ENCODE measurements at places on chromosomes 3 and 15.

GRCh38 chr15:57320631-57321220 lies 55.6 kb upstream of the CGNL1 start:
- DNase-seq = no peak

- no peak for DNase-seq
These were observed 248.4 kb downstream of the CTNNB1 start for GRCh38 chr3:41447701-41448100.

DNA sequence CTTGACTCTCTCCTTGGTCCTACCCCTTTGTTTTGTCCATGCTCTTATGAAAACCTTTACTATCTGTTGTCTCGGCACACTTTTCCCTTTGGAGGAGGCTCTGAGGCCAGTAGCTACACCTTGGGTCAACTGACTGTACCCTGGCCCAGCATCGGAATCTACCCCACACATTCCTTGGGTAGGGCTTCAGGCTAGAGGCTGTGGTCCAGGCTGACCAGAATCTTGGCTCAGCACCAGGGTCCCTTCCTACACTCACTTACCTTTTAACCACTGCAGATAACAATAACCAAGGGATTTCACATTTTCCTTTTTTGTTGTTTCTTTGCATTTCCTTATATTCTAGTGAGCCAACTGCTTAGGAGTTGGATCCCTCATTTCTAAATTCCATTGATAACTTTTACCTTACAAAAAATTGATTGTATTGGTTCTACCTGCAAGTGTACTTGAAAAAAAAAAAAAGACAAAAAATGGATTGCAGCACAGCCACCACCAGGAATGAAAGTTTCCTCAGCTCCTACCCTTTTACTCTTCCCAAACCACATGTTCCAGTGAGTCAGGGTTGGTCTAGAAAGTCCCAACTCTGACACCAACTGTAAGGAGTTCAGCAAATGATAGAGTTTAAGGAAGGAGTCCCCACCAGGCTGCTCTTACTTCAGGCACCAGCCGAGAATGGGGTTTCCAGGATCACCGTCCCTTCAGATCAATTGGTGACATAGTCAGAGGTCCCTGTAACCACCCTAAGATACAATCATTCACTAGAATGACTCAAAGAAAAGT lies 95.6 kb downstream of the FBLN2 start:
- DNase-seq = no peak

- no peak for DNase-seq
These were observed 3.0 kb downstream of the PLA1A start for GRCh38 chr3:119600732-119601131.

- DNase-seq = no peak
These were observed 18.3 kb downstream of the RASA2 start for GRCh38 chr3:141505166-141505565.

- DNase-seq = peak; percentile 86
These were observed 37.8 kb downstream of the HMCES start for GRCh38 chr3:129316248-129317013.

- no peak for DNase-seq
These were observed 25.7 kb downstream of the TYRO3 start for GRCh38 chr15:41584636-41585126.

DNA sequence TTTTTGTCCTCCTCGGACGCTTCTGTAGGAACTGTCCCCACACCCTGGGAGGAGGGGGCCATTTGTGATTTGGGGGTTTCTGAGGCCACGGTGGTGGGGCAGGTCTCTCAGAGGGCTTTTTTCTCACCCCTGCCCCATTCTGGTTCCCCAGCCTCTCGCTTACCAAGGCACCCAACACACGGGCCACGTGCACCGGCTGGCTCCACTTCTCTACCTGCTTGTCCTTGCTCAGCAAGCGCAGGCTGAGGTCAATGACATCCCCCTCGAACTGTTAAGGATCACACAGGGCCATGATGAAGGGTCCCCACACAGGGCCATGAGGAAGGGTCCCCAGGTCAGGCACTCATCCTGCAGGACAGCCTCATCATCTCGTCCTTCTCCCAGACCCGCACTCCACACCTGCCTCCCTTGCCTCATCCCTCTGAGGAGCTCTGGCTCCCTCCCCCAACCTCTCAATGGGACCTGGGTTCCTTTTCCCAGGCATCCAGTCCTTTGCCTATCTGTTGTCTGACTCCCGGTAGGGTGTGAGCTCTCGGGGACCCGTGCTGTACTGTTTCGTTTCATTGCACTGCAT lies 10.6 kb downstream of the EPB42 start:
- no peak for DNase-seq

- no peak for DNase-seq
These were observed 30.9 kb upstream of the SEMA3F start for GRCh38 chr3:50124052-50124799.

DNA sequence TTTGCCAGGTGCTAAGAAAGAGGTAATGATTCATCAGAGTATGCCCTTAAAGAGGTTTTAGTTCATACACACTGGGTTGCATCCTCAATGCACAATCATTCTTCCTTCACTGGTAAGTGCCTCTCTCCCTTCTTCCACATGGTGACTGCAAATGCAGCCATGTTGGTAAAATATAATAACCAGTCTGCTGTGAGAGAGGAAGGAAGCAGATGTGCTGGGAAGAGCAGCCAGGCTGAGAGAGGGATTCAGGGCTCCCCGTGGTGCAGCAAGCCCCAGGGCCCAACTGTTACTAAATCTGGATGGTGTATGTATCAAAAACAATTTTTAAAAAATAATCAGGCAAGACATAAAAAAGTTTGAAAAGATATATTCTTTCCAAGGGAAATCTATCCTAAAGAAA lies 498.1 kb downstream of the MAGI1 start:
- no peak for DNase-seq

DNA sequence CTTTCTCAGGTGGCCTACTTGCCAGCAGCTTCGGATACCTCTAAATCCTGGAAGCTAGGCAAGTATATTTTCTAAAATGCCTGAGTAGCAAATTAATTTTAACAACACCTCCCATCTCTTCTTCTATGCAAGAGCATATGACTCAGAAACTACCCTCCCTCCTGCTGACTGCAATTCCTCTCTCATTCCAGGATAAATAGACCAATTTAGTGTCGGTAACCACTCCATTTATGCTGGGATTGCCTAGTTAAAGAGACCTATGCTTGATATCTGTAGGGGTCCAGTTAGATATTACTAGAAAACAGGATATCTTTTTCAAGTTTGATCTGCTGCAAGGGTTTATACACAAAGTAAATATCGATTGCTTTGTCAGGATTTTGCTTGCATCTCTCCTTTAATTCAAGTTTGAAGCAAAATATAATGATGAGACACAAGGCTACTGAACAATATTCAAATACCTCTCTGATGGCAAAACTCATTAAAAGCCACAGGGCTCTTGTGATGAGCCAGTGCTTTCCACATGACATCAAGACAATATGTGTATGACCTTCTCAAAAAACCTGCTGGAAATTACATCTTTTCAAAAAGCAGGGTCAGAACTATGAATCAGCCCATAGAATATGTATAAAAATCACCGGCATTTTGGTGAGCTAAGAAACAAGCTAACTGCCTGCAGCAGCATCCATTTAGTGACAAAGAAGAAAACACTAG lies 491.6 kb upstream of the NECTIN3 start:
- no peak for DNase-seq

DNA sequence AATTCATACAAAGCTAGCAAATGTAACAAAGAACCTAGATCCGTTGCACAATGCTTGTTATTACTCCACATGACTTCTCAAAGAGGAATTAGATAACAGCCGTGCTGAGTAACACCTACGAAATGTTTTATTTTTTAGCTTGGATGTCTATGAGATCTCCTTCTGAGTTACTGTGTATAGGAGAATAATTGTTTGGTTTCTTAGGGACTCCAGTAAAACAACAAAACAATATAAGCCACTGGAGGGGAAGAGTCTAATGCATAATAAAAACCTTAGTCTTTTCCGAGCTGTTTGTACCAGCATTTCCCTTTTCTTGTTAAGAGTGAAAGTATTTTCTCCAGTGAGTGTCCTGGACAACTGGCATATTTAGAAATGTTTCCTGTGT lies 15.6 kb downstream of the SNAP23 start:
- DNase-seq = no peak

- no peak for DNase-seq
These were observed 50.5 kb upstream of the MINAR1 start for GRCh38 chr15:79381593-79381992.

DNA sequence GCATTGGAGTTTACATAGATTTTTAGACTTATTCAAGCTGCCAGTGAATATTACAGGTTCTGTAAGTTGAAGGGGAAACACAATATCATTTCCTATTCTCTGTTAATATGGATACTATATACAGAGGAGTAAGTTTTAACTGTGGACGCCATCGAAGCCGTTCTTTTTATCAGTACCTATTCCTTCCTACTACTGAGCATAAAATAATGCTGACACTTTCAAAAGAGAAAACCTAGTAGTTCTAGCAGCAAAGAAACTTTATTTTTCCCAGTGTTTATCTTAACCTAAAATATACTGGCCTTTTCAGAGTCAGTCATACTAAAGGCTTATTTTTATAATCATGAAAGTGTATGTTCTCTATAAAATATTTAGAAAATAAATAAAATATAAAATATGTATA lies 14.2 kb downstream of the LRRC31 start:
- DNase-seq = no peak

GRCh38 chr3:141738891-141739363 lies 829 bp downstream of the RNF7 start:
- no peak for DNase-seq

DNA sequence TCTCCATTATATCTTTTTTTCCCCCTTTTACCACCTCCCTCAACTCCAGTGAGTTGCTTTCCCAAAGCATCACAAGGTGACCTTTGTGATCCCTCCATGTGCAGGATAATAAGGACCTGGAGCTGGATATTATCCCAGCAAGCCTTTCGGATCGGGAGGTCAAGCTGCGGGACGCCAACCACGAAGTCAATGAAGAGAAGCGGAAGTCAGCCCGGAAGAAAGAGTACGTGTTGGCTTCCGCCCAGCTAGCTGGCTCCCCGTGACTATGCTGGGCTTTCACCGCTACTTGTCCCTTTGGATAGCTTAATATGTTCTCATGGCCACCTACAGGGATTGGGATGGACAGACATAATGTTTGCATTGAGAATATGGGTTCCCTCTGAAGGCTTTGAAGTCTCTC lies 273.7 kb upstream of the UMPS start:
- no peak for DNase-seq

DNA sequence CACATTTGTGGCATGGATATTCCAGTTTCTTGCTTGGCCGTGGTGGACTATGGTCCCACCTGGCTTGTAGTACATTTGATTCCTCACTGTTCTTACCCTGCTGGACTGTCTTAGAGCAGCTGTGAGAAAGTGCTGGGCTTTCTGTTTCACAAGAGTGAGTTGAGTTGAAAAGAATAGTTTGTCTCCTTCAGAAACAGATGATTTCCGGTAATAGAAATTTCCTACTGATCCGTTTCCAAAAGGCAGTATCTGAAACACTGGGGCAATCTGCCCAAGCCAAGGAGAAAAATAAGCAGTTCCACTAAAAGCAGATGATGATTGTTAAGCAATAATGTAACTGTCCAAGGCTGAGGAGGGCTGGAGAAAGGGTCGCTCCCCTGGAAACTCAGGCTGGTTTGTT lies 96.0 kb downstream of the SUCLG2 start:
- no peak for DNase-seq

GRCh38 chr3:103919327-103919726 lies 1447.4 kb upstream of the ALCAM start:
- DNase-seq = no peak

DNA sequence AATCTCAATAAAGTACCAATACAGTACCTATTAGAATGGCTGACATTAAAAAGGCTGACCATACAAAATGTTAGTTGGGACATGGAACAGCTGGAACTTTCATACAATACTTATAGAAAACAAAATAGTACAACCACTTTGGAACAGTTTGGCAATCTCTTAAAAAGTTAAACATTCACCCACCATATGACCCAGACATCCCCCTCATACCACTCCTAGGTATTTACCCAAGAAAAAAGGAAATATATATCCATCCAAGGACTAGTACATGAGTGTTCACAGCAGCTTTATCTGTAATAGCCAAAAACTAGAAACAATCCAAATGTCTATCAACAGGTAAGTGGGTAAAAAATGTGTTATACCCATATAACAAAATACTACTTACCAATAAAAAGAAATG lies 25.2 kb upstream of the ARF4 start:
- DNase-seq = no peak

DNA sequence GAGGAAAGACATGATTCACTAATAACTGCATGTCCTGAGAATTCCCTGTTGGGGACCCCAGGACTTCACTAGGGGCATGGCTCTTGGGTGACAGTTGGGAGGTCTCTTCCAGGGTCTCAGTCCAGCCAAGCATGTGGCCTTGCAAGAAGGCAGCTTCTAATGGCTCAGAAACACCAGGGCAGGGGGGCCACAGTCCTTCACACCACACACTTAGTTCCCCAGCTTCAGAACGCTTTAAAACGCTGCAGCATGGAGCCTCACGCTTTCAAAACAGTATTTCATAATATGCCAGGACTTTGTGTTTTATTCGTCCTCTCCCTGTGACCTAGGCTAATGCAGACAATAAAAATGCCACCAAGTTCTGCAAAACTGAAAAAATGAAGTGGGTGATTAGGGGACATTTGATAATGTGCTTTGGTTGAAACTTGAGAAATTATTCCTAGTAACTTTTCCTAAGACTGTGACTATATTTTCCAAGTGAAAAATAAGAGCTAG lies 48.4 kb upstream of the LIMD1 start:
- DNase-seq = no peak

DNA sequence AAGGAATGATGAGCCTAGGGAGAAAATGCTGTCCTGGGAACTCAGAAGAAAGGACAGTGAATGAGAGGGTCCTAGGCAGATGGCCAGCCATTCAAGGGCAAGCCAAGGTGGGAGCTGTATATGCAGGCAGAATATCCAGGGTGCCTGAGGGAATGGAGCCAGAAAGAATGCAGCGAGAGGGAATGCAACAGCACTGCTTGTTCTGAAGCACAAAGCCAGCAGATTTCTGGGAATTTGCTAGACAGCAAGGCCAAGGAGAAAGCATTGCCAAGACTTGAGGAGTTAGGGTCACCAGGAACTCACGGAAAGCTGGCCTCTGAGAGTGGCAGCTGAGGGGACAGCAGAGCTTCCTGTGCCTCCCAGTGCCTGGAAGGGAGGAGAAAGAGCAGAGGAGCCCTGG lies 200.6 kb downstream of the MYRIP start:
- DNase-seq = no peak

DNA sequence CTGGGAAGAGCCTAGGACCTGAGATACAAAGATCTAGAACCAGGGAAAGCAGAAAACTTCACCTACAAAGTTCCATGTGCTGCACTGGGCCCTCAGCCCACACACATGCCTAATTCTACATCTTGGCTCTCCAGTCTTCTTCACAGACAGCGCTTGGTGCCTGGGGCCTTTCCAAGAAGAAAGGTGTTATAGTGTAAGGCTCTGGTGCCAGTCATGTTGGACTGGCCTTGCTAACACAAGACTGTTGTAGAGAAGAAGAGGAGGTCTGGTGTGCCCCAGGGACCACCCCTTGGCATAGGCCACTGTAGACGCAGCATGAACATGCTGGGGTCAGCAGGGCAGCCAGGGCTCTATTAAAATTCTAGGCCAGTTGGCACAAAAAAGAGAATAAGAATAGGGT lies 226.2 kb upstream of the CTNNB1 start:
- no peak for DNase-seq

GRCh38 chr3:190970560-190970959 lies 108.1 kb upstream of the GMNC start:
- DNase-seq = no peak

- DNase-seq = no peak
These were observed 84.9 kb downstream of the EPHB1 start for GRCh38 chr3:134879990-134880389.

Data from activated CD4-positive, alpha-beta T cell treated with anti-CD3 and anti-CD28 coated beads for 1 hour (primary cell).